ENCODE measurements at places on chromosomes 4 and X.

GRCh38 chrX:20300822-20301221, 34.1 kb upstream of the RPS6KA3 start:
- DNase-seq: no peak

DNA sequence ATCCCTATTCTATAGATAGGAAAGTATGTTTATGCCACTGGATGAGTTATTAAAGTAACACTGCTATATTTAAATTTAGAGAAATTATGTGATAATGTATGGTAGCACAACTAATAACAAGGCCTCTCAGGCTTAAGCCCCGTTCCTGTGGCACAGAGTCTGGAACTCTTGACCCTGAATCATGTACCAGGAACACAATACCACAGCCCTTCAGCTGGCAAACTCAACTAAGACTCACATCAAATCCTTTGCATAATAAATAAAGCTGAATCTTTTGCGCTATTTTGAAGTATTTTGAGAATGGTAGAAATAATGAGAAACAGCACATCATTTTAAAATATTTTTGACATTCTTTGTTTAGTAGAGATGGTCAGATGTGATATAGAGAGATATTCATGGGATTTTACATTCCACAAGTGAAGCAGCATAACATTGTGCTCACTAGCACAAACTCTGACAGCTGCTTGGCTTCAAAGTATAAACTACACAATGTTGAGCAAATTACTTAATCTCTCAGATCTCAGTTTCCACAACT, 478.4 kb upstream of the FAM241A start:
- DNase-seq: no peak

GRCh38 chr4:89056292-89056952, 563 bp downstream of the FAM13A start:
- DNase-seq: no peak

GRCh38 chr4:37533286-37534033, 152.7 kb downstream of the RELL1 start:
- no peak for DNase-seq

- no peak for DNase-seq
Observed at GRCh38 chr4:98521486-98521885, 136.9 kb downstream of the TSPAN5 start.

- no peak for DNase-seq
Observed at GRCh38 chr4:108867476-108867875, 104.6 kb upstream of the ETNPPL start.

- DNase-seq: peak; percentile 33
Observed at GRCh38 chrX:151753313-151754046, 18.9 kb downstream of the CNGA2 start.

DNA sequence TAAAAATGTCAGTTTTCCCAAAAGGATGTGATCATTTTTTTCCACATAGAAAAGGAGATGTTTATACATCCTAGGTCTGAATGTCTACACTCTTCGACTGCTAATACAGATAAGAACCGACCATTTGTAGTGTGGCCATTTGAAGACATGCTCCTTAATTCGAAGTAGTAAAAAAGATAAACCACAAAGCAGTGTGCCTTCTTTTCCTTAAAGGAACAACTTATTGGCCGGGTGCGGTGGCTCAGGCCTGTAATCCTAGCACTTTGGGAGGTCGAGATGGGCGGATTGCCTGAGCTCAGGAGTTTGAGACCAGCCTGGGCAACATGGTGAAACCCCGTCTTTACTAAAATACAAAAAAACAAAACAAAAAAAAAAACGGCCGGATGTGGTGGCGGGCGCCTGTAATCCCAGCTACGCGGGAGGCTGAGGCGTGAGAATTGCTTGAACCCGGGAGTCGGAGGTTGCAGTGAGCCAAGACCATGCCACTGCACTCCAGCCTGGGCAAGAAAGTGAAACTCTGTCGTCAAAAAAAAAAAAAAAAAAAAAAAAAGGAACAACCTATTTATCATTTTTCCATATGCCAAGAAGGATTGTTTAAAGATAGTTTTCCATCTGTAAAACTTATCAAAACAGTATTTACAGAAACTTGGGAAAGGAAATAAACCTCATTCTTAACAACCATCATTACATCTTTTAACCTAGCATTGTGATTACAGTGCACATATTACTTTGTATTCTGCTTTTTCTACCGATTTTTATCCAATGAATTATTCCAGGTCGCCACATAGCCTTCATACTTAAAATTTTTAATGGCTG, 2.6 kb downstream of the INTS6L start:
- DNase-seq: no peak

- DNase-seq: no peak
Observed at GRCh38 chr4:56637791-56638190, 43.3 kb downstream of the HOPX start.

DNA sequence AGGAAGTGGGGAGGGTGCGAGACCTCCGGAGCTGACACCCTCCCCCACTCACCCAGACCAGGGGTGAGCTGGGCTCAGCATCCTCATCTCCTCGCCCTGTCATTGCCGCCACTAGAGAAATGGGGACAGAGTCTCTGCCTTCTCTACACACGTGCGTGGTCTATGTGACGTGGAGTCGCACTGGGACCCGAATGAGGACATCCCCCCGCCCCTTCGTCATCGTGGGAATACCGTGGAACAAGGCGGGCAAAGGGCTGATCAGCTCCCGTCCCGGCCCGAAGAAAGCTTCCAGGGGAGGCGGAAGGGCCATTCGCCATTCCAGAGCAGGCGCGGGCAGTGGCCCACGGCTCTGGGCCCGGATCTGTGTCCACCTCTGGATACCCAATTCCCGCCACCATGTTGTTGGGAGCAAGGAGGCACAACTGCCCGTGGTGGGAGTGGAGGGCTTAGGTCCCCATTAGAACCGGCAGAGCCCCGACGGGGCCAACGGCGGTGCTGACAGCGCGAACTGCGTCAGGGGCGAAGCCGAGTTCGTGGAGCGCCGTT, 12.0 kb downstream of the HMX1 start:
- DNase-seq: no peak

DNA sequence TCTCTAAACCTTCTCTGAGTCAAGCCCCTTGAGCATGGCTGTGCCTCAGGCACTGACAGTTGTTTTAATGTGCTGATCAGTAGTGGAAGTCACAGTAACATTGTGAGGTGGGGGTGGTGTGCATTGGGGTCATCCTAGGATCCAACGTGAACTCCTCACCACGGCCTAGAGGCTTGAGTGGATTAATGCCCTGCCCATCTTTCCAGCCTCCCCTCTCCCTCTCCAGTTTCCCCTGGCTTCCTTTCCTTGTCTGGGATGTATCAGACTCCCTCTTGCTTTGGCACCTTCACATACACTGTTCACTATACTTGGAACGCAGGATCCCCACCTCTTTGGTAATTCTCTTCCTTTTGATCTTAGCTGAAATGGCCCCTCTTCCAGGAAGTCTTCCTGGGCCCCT, 13.3 kb upstream of the PJA1 start:
- DNase-seq: peak; percentile 18

GRCh38 chrX:41258871-41259270, 75.1 kb upstream of the DDX3X start:
- DNase-seq: no peak

DNA sequence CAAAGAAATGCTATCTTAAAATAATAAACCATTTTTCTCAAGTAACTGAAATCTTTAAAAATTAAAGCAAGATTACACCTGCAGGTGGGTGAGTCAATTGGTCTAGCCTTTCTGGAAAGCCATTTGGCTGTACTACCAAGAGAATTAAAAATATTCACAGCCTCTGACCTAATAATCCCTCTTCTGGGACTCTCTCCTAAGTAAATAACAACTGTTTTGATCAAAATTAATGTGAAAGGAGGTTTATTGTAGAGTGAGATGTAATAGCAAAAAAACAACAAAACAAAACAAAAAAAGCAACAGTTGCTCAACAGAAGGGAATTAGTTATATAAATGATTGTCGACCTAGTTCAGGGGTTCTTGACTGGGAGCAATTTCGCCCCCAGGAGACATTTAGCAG, 89.0 kb downstream of the GEMIN8 start:
- no peak for DNase-seq

DNA sequence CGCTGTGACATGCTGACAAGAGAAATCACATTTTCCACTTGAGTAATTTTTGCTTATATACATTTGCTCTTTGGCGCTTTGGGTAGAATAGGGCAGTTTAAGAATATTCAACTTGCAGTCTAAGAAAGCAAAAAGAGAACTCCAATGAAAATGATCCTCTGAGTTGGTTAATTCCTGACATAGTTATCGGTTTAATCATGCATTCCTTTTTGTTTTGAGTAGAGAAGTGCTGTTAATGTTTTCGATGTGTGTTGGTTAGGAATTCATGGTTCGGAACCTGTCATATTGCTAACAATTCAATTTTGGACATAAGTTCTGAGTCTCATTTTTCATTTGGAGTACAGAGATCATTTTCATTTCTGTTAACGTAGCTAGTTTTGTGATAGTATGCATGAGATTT, 700.6 kb upstream of the PITX2 start:
- no peak for DNase-seq

DNA sequence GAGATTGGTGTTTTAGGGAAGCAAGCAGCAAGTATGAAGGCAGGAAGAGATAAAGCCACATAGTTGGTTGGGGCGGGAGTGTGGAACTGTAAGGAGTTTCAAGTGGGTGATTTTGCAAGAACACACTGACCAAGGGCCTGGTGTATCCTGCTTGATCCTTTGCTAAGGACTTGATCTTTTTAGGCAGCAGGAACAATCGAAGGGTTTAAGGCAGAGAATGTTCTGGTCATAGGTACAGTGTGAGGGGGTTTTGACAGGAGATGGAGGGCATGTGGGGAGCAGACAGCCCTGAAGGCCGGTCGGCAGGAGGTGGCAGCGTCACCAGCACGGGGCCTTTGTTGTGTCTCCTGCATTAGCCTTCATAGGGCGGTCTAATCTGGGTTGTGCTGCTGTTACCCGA, 54.7 kb downstream of the FAM193A start:
- no peak for DNase-seq

- no peak for DNase-seq
Observed at GRCh38 chr4:138249132-138249531, 7.0 kb upstream of the SLC7A11 start.

DNA sequence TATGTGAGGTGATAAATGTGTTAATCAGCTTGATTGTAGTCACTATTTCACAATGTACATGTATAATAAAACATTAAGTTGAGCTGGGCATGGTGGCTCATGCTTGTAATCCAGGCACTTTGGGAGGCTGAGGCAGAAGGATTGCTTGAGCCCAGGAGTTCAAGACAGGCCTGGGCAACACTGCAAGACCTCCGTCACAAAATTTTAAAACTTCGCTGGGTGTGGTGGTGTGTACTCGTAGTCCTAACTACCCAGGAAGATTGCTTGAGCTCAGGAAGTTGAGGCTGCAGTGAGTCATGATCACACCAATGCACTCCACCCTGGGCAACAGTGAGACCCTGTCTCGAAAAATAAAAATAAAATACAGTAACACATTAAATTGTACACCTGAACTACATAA, 20.1 kb downstream of the LYAR start:
- DNase-seq: no peak

GRCh38 chrX:46676399-46677356, 82.2 kb downstream of the SLC9A7 start:
- DNase-seq: no peak

DNA sequence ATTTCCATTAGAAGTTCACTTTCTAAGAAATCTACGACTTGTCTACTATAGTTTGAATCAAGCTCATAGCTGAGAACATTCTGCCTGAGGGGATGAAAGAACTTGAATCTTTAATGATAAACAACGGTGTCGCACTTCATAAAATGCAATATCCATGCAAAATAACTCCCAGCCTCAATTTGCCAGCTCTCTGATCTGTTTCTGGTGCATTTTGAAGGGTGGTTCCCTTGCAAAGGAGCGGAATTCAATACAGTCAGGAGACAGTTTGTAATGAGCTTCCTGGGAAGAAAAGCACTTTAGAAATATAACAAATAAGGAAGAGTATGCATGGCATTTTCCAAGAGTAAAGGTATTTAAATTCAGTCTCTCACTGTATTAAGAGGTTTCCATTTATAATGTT, 80.0 kb downstream of the PCYT1B start:
- no peak for DNase-seq

GRCh38 chr4:146349306-146349705, 135.0 kb downstream of the REELD1 start:
- no peak for DNase-seq

DNA sequence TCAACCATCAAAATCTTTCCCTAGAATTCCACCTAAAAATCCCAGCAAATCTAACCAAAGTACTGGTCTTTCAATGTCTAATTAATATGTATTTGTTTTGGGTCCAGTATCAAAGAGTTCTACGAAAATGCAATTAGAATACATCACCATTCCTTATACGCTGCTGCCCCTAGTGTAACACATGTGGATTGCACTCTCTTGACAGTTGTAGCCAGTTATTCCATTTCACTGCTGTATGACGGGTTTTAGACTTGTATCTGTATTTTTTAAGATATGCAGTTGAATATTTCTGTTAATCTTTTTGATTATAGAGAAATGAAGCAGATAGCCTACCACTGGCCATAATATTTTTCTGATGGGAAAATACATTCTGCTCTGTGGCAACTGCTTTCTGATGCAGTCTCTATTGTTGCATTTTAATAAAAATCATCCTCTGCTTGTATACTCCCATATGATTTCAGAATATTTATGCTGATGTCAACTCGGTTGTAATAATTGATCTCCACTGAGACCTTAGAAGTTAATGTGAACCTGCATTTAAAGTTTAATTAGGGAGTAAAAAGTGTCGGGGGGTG, 17.1 kb upstream of the PAGE2B start:
- peak; percentile 17 for DNase-seq

DNA sequence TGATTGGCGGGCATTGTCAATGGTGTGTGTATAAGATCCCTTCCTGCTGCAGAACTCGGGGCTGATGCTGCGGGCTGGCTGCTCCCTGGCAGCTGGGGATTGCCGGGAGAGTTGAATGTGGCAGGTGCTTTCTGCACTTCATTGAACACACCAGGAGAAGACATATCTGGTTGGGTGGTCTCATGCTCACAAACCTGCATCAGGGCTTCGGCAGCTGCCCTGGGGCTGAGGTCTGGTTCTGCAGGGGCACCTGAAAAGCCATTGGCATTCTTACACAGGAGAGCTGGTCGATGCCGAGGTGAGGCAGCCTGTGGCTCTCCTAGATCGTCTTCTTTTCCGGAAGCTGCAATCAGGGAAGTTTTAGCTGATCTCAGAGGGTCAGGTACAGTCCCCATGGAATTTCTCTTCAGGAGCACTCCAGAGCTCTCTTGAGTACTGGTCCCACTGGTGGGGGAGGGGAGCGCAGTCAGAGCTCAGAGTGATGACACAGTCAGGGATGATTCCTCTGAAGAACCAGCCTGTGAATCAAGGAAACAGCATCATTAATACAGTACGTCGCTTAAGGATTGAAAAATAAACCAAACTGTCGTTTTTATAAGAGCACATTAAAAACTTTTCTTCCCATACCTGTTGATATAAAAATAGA, 57.8 kb downstream of the GPRIN3 start:
- peak; percentile 19 for DNase-seq

- no peak for DNase-seq
Observed at GRCh38 chr4:111475001-111475400, 670.3 kb upstream of the FAM241A start.

- no peak for DNase-seq
Observed at GRCh38 chr4:172256820-172257219, 443.6 kb downstream of the GALNTL6 start.

GRCh38 chrX:110442635-110443034, 84.0 kb downstream of the RTL9 start:
- no peak for DNase-seq

- DNase-seq: peak; percentile 43
Observed at GRCh38 chrX:104113222-104113965, 1.1 kb downstream of the ZCCHC18 start.

GRCh38 chr4:54085284-54085683, 14.7 kb upstream of the GSX2 start:
- no peak for DNase-seq

GRCh38 chr4:138406876-138407275, 164.7 kb upstream of the SLC7A11 start:
- DNase-seq: no peak

- DNase-seq: no peak
Observed at GRCh38 chr4:100929758-100930157, 411.9 kb upstream of the EMCN start.

Data from DMS79 treated with DMSO at 0.1 percent for 48 hours (cell line).